Esophagus squamous epithelium (tissue), 5 donors: ENCODE measurements at places on chromosomes 6 and 20.

GRCh38 chr20:56925831-56926170, 296.7 kb downstream of the TFAP2C start:
- no peak for DNase-seq

GRCh38 chr6:9766240-9766915, 648.5 kb downstream of the TFAP2A start:
- DNase-seq = no peak

DNA sequence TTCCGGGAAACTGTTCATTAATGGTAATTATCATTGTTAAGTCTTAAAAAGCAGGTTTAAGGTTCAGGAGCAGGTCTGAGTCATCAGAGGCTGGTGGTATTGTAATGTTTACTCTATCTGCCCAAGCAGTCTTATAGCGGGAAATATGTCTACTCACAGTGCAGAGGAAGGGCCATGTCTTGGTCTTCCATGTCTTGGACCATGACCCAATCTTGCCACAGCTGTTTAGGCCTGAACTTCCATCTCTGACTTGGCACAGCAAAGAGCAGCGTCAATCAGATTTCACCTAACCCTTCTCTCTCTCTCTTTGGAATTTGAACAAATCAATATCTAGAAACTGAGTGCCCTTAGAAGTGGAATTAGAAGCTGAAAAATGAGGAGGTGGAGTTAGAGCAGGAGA, 25.8 kb downstream of the SLC2A12 start:
- DNase-seq = no peak

- DNase-seq = no peak
Measured at GRCh38 chr6:154169193-154169847, 130.3 kb downstream of the OPRM1 start.

GRCh38 chr20:59561614-59562277, 42.6 kb upstream of the PHACTR3 start:
- DNase-seq = no peak

- DNase-seq = no peak
Measured at GRCh38 chr6:53796451-53796780, 1.6 kb downstream of the LRRC1 start.

DNA sequence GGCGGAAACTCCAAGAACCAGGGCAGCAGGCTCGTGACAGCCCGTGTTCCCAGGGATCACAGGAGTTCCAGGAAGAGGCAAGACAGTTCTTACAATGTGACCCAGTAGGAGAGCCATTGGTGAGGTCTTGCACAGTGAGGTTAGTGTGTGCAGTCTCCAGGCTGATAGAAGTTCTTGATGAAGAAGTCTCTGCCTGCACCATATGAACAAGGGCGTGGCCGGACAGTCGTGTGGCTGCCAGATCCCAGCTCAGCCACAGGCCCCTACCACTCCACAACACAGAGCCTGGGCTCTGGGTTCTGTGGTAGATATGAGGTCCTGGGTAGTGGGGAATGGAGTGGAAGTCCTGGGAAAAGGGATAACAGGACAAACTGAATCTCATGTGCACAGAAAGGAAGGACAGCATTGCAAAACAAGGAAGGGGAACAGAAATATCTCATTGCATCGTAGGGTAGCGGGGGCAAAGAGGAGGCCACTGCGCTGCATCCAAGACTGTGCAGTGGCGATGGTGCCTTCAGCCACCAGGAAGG, 65.2 kb downstream of the STX11 start:
- peak; percentile 9 for DNase-seq

- DNase-seq = no peak
Measured at GRCh38 chr6:88867841-88868731, 95.3 kb downstream of the RNGTT start.

- no peak for DNase-seq
Measured at GRCh38 chr20:59688999-59689398, 84.7 kb downstream of the PHACTR3 start.

DNA sequence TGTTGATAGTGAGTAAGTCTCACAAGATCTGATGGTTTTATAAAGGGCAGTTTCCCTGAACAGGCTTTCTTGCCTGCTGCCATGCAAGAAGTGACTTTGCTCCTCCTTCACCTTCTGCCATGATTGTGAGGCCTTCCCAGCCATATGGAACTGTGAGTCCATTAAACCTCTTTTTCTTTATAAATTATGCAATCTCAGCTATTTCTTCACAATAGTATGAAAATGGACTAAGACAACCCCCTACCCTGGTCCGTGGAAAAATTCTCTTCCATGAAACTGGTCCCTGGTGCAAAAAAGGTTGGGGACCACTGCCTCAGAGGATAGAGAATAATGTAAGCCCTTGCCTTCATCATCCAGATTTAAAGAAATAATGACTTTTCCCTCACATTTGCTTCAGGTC, 861.3 kb downstream of the QKI start:
- no peak for DNase-seq

GRCh38 chr20:33896509-33896908, 85.4 kb downstream of the CHMP4B start:
- DNase-seq = no peak

DNA sequence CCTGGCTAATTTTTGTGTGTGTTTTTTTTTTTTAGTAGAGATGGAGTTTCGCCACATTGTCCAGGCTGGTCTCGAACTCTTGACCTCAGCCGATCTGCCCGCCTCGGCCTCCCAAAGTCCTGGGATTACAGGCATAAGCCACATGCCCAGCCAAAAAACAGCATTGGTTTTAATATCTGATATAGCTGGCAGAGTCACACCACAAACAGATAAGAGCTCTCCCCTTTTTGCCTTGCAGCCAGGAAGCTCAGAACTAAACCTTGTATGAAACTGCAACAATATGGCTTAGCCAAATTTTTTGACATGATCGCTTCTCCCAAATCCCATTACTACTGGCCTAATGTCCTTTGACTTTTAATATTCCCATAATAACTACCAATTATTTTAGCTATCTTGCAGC, 4.9 kb downstream of the ACOT8 start:
- DNase-seq = no peak

DNA sequence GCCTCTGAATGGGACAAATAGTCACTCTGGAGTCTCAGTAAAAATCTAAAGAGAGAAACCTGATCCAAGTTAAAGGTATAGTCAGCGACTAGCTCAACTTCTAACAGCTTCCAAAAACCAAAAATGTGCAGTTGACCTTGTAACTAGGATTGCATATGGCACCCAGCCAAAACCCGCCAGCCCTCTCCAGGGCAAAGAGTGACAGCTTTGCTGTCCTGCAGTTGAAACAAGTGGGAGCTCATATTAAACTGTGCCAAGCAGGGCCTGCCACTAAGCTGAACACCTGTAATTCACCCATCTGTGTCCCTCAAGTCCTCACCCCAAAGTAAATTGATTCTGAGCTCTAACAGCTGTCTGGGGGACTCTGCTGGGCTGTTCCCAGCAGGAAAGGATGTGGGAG, 695.3 kb downstream of the MAFB start:
- no peak for DNase-seq

GRCh38 chr6:107822176-107823046, 1.7 kb downstream of the SCML4 start:
- no peak for DNase-seq

DNA sequence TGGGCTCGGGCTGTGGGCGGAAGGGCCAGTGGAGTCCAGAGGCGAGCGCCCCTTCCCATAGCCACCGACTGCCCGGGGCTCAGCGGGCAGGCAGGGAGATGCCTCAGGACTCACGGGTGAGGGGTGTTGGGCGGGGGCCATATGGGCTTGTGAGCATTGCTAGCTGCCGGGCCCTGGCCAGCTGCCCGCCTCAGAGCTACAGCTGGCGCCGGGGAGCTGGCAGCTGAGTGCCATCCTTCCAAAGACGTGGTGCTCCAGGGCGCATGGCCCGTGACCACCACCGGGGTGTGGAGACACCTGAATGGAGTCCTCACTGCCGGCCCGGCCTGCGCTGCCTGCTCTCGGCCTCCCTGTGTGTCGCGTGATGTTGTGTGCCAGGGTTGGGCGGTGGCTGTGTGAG, 10.6 kb upstream of the RBBP8NL start:
- no peak for DNase-seq
